CD4-positive, alpha-beta T cell treated with Interleukin-10 for 1 hour (primary cell): ENCODE measurements at places on chromosomes 6 and 20.

DNA sequence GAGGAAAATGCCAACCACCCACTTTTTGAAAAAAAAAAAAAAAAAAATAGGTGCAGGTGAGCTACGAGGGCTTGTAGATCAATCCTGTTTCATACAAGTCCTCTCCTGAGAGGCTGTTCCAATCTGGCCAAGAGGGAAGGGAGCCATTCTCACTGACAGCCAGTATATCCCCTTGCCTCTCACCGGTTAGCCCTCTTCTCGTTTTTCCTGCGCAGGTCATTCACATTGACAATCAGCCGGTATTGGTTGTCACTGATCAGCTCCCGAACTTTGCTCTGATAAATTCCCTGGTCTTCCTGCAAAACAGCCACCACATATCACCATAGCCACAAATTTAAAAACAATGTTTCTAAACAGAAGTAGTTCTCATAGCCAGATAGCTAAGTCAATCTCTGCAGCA lies 1.4 kb downstream of the MCM3 start:
- DNase-seq = no peak

DNA sequence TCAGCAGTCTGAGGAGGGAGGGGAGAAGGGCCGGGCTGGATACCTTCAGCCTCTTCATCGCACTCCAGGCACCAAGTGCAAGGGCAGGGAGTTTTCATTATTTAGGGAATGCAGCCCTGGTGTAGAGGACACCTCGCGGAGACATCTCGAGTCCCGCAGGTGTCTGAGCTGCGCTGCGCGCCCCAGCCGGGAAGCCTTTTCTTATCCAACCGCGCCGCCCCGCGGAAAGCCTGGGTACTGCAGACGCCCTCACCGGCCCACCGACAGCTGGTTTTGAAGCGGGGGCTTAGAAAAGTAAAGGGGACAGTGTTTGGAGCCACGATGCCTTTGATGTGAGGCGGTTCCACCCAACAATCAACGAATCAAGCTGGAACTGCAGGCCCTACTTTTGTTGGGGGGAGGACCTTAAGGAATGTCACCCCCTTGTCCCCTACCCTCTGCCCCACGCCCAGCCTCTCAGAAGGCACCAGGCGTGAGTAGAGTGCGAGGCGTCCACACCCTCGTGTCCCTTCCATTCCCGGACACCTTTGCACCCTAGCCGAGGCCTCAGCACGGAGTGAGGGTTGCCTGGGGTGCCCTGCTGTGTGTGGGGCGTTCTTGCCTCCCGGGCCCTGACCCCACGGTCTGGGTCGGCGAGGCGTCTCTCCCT lies 8.6 kb downstream of the NKX2-2 start:
- DNase-seq = peak; percentile 78

GRCh38 chr6:52552278-52552643 lies 24.6 kb downstream of the TRAM2 start:
- DNase-seq = no peak

DNA sequence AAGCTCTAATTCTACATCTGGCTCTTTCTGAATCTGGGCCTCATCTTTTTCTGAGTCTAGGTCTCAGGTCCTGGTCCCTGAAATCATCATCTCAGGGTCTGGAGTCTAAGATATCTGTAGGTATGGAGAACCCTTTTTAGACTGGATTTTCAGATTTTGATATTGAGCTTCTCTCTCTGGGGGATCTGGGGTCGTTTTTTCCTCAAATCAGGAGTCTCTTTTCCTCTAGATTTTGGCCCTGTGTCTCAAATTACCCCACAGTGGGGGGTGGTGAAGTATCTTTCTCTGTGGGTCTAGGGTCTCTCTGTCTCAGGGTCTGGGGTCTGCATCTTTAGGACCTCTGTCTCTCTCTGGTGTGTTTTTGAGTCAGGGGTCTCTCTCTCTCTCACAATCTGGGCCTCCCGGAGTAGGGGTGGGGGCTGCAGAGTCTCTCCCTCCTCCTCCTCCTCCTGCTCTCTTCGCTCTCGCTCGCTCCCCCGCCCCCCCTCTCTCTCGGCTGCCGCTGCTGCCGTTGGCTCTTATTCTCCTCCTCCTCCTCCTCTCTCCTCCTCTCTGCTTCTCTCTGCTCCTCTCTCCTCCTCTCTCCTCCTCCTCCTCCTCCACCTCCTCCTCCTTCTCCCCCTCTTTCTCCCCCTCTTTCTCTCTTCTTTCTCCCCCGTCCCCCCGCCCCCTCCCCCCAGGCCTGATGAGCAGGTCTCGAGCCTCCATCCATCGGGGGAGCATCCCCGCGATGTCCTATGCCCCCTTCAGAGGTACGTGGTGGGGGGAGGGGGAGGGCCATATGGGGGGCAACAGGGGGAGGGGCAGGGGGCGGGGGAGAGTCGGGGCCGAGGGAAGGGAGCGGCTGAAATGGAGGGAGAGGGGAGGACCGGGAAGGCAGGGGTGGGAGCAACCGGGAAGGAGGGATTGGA lies at the start of gene SYNGAP1:
SYNGAP1 (plus strand) TSS at position 486 of the 911 bp plus-strand sequence; CDS start at position 686, 200 bp downstream.
- peak; percentile 55 for DNase-seq

DNA sequence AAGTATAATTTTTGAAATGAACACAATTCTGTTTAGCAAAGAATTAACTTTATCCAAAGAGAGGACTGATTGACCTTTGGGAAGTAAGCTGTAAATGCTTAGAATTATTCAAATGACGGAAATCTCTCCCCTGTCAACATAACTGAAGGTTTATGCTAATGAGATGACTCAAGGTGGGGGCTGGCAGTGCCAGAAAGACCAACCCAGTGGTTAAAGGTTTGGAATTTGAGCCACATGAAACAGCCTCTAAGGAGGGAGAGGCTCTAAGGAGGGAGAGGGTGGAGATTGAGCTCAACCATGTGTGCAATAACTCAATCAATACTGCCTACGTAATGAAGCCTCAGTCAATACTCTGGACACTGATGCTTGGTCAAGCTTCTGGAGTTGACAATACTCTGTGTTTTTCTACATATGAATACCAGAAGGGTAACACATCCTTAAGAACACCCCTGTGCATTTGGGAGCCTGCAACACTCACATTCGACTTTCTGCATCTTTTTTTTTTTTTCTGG lies 123.4 kb upstream of the TENT5A start:
- DNase-seq = no peak

DNA sequence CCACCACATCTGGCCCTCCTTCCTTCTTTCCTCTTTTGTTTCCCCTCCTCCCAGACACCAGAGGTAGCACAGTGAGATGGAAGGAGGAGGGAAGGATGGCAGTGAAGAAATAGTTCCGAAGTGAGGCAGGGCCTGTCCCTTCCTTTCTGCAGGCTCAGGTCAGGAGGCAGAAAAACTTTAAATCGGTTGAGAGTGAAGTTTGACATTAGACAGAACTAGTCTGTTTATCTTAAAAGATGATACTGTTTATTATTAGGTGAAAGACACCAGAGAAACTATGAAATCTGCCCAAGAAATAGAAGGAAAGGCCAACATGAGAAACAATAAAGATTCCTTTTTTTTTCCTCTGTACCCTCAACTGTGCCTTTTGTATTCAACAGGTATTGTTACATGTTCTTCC lies 670.3 kb downstream of the UTRN start:
- DNase-seq = no peak

- DNase-seq = no peak
Measured at GRCh38 chr20:43293068-43293786, 103.5 kb upstream of the PTPRT start.
